ENCODE measurements at places on chromosomes 3 and 15.

DNA sequence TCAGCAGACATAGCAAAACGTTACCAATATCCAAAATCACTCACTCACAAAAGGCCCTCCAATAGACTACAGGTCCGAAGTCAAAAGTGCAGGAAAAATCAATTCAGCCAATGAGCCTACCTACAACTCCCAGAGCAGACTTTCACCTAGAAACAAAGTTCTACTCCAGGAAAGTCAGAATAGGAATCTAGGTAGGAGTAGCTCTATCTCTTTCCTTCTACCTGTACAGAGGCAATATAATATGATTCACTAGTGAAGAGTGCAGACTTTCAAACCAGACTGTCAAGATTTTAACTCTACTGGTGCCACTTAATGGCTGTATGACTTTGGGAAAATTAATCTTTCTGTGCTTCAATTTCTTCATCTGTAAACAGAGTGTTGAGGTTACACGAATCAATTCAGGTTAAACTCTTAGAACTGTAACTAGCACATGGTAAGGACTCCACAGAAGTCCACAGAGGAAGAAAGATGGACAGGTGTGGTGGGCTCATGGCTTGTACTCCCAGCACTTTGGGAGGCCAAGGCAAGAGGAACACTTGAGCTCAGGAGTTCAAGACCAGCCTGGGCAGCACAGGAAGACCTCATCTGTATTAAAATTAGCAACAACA lies 9.4 kb downstream of the DCUN1D1 start:
- no peak for DNase-seq

GRCh38 chr3:62679988-62680387 lies 195.2 kb downstream of the CADPS start:
- no peak for DNase-seq

DNA sequence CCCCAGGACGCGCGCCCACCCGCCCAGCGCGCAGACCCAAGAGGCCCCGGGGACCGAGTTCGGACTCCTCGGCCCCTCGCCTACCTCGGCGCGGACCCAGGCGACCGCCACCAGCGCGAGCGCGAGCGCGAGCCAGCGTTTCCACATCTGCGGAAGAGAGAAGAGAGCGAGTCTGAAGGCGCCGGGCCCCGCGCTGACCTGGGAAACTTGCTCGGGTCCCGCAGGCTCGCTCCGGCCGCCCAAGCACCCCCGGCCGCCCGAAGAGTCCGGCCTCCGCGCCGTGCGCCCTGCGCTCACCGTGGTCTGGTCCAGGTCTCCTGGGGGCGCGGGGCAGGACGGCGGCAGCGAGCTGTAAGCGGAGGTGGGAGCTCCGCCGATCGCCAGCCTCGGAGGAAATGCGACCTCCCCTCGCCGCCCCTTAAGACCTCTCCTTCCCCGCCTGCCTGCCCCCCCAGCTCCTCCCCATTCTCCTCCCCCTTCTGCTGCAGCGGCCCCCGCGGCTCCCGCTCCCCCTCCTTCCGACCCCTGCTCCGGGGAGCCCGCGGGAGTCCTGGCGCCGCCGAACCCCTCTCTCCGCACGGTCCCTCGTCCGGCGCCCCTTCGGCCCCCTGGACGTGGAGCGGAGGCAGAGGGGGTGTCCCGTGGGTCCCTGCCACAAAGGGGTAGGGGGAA lies at the start of gene FSTL1:
FSTL1 (minus strand) TSS at position 393 of the 672 bp plus-strand sequence; CDS start at position 147, 246 bp downstream.
- DNase-seq: no peak

DNA sequence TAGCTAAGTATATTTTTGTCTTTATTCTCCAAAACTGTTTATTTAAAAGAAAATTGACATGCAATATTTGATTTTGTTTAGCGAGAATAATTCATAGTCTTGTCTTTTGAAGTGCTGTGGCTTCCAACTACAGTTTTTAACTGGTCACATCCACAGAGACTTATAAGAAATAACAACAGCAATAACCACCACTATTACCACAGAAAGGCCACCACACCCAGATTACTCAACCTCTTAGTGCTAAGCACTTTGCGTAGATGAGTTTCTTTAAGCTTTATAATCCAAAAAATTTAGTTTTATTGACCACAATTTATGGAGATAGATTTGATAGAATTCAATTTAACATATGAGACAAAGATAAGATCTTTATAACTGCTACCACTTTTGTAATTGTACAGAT lies 468.4 kb upstream of the UBE2E2 start:
- DNase-seq: no peak

DNA sequence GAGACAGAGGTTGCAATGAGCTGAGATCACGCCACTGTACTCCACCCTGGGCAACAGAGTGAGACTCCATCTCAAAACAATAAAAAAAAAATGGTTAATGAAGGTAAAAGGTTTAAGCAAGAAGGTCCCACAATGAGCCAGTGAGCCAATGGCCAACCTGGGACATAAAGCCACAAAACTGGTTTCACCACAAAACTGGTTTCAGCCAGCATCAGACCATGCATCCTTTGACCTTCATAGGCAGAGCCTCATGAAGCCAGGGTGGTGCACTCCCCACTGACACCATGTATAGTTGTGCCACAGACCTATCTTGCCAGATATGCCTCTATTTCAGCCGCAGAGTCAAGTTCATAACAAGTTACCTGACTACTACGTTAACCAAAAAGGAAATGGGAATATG lies 41.9 kb downstream of the SCAP start:
- no peak for DNase-seq

GRCh38 chr3:149678351-149678950 lies 20.6 kb upstream of the WWTR1 start:
- no peak for DNase-seq

- no peak for DNase-seq
Observed at GRCh38 chr3:187841560-187841959, 96.3 kb upstream of the BCL6 start.

GRCh38 chr3:131403216-131403895 lies 21.8 kb downstream of the NUDT16 start:
- no peak for DNase-seq

DNA sequence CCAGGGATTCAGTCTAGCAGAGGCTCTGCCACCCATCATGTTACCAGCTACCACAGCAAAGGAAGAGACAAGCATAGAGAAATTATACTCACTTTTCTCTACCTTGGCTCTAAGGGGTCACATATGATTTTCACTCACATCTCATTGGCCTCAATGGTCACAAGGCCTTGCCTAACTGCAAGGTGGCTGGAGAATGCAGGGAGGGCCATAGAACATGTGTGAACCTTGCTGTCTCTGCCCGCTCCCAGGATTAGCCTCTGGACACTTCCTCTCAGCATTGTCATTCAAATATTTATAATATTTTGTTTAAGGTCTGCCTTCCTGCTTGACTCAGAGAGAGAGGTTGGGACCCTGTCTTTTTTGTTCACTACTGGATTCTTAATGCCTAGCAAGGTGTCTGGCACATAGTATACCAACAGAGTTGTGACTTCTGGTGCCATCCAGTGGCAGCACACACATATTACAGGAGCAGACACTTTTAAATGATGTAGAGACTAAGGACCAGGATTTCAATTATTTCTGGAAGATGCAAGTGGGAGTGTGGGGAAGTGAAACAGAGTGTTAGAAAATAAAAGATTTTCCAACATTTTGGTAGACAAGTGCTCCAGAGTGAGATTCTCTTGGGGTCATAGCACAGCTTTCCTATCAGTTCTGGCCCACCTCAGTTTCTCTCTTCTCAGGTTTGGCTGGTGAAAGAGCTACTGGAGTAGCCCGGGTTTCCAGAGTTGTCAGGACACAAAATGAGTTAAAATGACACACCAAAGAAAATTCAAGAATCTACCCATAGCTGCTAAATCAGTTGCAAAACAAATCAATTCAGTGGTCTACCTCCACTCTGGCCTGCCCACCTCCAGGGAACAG lies 119.0 kb upstream of the RASGRP1 start:
- DNase-seq: no peak

DNA sequence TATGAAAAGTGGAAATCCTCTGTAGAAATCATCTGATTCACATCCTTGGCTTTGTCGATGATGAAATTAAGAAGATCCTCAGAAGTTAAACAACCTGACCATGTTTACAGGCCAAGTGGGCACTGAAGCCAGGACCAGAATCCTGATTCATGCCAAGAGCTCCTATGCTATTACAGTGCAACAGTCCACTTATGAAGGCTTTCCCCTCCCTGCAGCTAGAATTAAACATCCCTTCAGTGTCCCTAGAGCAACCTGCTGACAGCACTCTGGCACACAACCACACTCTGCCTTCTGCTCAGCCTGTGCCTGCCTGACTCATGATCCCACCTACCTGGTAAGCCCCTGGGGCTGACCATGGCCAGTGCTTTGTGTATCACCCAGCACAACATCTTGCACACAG lies 33.8 kb downstream of the TXNRD3 start:
- no peak for DNase-seq

DNA sequence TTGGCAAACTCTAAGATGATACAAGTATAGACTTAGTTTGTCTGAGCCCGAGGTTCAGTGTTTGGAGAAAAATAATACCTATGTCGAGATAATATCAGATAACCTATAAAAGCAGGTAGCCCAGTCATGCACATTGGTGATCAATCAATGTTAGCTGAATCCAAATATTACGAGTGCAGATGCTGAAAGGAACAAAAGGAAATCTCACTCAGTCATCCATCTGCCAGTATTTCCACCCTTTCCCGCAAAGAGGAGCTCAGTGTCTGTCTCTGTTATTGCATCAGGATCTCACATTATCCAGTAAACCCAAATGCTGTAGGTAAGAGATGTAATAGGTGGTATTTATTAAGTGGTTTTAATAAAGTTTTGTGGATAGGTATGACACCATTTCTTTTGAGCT lies 251.2 kb upstream of the CTDSPL start:
- DNase-seq: no peak

GRCh38 chr3:120090422-120090821 lies 3.8 kb downstream of the GSK3B start:
- DNase-seq: no peak

GRCh38 chr15:64288999-64289398 lies 67.0 kb downstream of the CSNK1G1 start:
- DNase-seq: no peak

- DNase-seq: no peak
Observed at GRCh38 chr15:43975770-43976169, 149.0 kb downstream of the WDR76 start.

GRCh38 chr3:113128386-113129015 lies 82.9 kb upstream of the BOC start:
- no peak for DNase-seq

GRCh38 chr3:25888892-25889524 lies 99.1 kb downstream of the OXSM start:
- no peak for DNase-seq

GRCh38 chr15:68608206-68608843 lies 29.5 kb downstream of the CORO2B start:
- DNase-seq: no peak

GRCh38 chr3:126412841-126413692 lies 18.4 kb downstream of the CFAP100 start:
- DNase-seq: no peak

GRCh38 chr15:69629631-69630161 lies 177.1 kb downstream of the RPLP1 start:
- DNase-seq: no peak

DNA sequence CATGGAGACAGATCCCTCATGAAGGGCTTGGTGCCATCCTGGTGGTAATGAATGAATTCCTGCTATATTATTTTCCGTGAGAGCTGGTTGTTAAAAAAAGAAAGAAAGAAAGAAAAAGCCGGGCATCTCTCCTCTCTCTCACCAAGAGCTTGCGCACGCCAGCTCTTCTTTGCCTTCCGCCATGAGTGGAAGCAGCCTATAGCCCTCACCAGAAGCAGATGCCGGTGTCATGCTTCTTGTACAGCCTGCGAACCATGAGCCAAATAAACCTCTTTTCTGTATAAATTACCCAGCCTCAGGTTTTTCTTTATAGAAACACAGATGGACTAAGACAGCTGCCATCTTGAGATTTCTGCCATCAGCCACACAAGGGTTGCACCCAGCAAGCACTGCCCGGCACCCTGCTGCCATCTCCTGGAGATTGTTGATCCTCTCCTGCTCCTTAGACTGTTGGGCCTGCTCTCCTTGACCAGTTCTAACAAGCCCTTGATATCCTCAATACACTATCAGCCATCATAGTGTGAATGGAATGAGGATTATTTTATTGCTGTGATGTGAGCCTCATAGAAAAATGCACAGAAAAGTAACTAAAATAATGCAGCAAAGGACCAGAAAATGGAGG lies 3.5 kb upstream of the AHSG start:
- no peak for DNase-seq

- DNase-seq: peak; percentile 4
Observed at GRCh38 chr15:97684249-97684648, 276.3 kb upstream of the ARRDC4 start.

GRCh38 chr15:57322602-57323250 lies 53.6 kb upstream of the CGNL1 start:
- DNase-seq: no peak

GRCh38 chr3:181278468-181279238 lies 289.1 kb upstream of the DNAJC19 start:
- DNase-seq: no peak

DNA sequence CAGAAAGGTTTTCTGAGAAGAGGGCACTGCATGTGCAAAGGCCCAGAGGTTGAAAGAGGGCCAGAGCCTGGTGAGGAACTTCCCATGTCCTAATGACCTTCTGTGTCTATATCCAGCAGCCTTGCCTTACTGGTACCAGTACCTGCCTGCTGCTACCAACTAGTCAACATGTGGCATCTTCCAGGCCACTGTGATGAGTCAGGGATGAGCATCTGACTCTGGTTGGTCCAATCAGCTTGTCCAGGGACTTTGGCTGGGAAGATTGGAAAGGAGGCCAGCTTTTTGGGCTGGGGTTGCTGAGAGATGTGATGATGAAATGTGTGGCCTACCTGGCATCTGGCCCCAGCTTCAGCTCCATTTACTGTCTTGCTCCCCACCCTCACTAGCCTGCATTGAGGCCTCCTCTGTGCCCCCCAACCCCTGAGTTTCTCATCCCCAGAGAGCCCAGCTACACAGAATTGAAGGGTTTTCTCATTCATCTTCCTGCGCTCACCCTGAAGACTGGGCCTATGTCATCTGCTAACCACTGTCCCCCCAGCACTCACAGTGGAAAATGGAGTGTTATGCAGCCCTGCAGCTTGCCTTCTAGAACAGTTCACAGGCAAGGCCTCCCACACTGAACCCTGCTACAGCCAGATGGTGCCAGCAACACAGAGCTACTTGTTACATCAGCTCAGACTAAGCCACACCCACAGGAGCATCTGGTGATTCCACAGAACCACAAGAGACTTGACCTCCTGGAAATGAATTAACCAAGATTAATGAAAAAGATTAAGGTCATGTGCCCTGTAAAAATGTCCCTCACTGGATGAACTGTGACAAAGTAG lies 1.3 kb upstream of the TWF2 start:
- peak; percentile 44 for DNase-seq

DNA sequence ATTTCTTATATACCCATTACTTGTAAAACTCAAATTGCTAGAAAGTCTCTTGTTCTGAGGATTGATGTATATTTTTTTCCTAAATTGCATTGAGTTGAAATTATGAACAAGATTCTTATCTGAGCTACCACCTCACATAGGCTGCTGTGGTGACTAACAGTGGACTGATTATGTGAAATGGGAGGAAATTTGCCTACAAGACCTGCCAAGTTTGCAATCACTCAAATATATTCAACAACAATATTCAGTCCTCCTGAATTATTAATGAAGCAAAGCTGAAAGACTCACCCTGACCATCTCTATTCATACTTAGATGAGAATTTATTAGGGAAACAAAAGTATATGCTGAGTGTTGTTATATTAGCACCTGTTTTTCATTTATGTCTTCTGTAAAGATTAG lies 412.6 kb upstream of the SEMA6D start:
- DNase-seq: no peak

- no peak for DNase-seq
Observed at GRCh38 chr15:77650265-77650664, 17.6 kb upstream of the LINGO1 start.
